ENCODE measurements at places on chromosomes 13 and 19.
A peak's percentile ranks its signal among the peaks of the same experiment; 100 is the strongest.

DNA sequence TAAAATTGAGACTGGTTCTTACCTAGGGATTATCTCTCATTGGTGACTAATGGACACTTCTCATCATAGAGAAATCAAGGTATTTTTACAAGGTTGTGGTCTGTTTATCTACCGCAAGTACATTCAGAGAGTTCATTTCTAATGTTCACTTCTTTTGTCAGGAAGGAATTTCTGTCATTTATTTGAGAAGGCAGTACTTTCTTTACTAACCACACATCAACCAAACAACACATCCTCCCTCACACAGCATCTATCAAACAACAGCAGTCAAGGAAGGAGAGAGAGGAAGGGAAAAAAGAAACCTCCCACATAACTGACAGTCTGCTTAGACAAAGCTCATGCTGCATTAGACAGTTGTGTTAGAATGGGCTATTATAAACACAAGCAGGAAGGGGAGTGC is 182.3 kb upstream of the KLF12 start:
- H3K27me3 ChIP-seq: no peaks in the 10 kb centered on the region
- H3K4me1 ChIP-seq: no peaks in the 10 kb centered on the region
- no peak overlapping the region for H3K27ac ChIP-seq
- no peak for DNase-seq
- no peak overlapping the region for H3K4me3 ChIP-seq
- no peaks in the 10 kb centered on the region for H3K36me3 ChIP-seq

DNA sequence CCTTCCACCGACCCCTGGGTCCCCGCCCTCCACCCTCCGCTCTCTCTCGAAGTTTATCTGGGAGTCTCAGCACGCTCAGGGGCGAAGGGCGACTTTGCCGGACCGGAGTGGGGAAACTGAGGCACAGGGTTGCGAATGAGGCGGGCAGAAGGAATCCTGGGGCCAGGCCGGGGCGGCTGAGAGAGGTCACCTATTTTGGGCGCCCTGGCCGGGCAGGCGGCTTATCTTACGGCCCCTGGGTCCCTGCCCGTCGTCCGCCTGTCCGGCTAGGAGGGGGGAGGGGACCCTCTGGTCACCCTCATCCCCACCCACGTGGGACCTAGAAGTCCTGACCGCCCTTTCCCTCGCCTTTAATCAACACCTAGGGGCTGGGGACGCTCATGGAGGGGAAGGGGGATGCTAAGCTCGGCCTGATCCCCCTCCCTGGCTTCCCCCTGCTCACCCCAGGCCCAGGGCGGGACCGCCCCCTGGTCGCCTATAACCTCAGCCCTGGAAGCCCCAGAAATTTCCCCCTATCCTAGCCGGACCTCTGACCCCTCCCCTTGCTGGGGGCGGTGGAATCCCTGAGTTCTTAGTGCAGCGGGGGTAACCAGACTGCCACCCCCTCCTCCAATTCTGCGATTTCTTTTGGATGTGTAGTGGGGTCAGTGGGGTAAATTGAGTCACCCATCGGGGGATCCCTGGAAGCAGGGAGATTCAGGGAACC is 556 bp downstream of the TRIP10 start:
- H3K27me3 ChIP-seq: no peaks in the 10 kb centered on the region
- peak overlapping the region; percentile 84 for H3K4me3 ChIP-seq
- H3K4me1 ChIP-seq: peaks cover 86% of the 10 kb centered on the region
- no peak for DNase-seq

DNA sequence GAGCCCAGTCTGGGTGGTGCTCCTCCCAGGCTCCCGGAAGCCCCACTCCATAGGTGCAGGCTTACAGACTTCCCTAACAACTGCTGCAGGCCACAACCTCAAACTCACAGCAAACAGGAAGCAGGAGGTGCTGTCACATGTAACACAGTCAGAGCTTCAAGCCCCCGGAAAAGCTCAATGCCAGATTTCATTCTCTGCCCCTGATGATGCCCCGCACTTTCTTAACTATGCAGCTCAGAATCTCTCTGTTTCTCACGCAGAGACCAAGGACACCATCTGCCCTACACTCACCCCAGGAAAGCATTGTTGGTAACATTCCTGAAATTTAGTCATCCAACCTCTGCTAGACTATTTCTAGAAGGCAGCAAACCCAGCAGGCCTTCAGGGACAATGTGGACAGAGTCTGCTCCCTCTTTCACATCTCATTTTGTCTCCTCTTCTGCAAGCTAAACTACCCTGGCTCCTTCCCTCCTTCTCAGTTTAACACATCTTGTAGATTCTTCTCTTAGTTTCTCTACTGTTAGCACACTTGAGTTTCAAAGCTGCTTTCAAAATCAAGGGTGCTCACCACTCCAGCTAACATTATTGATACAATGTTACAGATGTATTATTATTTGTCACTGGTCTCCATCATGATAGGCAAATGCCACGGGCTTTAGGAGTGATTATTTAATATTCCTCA is 162.5 kb downstream of the KCTD12 start:
- peaks cover 20% of the 10 kb centered on the region for H3K4me1 ChIP-seq
- H3K27me3 ChIP-seq: no peaks in the 10 kb centered on the region
- peak; percentile 69 for DNase-seq
- peak overlapping the region; percentile 11 for H3K27ac ChIP-seq

GRCh38 chr13:85486663-85487062 is 312.6 kb downstream of the SLITRK6 start:
- H3K27ac ChIP-seq: no peak overlapping the region
- H3K4me3 ChIP-seq: no peak overlapping the region
- DNase-seq: no peak
- H3K4me1 ChIP-seq: no peaks in the 10 kb centered on the region
- no peaks in the 10 kb centered on the region for H3K27me3 ChIP-seq
- H3K36me3 ChIP-seq: no peaks in the 10 kb centered on the region

DNA sequence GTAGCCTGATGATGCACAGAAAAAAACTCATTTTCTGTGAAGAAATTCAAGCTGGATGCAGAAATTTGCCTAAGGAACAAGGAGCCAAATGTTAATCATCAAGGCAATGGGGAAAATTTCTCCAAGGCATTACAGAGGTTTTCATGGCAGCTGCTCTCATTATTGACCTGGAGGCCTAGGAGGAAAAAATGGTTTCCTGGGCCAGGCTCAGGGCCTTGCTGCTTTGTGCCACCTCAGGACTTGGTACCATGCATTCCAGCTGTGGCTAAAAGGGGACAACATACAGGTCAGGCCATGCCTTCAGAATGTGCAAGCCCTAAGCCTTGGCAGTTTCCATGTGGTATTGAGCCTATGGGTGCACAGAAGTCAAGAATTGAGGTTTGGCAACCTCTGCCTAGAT is 1320.1 kb upstream of the MIR17HG start:
- H3K4me1 ChIP-seq: no peaks in the 10 kb centered on the region
- no peaks in the 10 kb centered on the region for H3K27me3 ChIP-seq
- no peak overlapping the region for H3K27ac ChIP-seq
- H3K4me3 ChIP-seq: no peak overlapping the region

- H3K4me1 ChIP-seq: no peaks in the 10 kb centered on the region
- H3K4me3 ChIP-seq: no peak overlapping the region
- no peak overlapping the region for H3K27ac ChIP-seq
- no peaks in the 10 kb centered on the region for H3K27me3 ChIP-seq
- no peaks in the 10 kb centered on the region for H3K36me3 ChIP-seq
These were observed 118.1 kb downstream of the TNFRSF19 start for GRCh38 chr13:23688336-23688735.

GRCh38 chr19:5719274-5719960 is 529 bp downstream of the LONP1 start:
- H3K36me3 ChIP-seq: no peaks in the 10 kb centered on the region
- peak overlapping the region; percentile 100 for H3K4me3 ChIP-seq
- H3K27ac ChIP-seq: peak overlapping the region; percentile 90
- H3K27me3 ChIP-seq: no peaks in the 10 kb centered on the region
- H3K4me1 ChIP-seq: peaks cover 22% of the 10 kb centered on the region
- no peak for DNase-seq

- peak overlapping the region; percentile 77 for H3K27ac ChIP-seq
- no peaks in the 10 kb centered on the region for H3K36me3 ChIP-seq
- DNase-seq: no peak
- no peaks in the 10 kb centered on the region for H3K27me3 ChIP-seq
- peaks cover 93% of the 10 kb centered on the region for H3K4me1 ChIP-seq
These were observed 40.0 kb upstream of the ISYNA1 start for GRCh38 chr19:18477974-18478373.

- H3K27me3 ChIP-seq: no peaks in the 10 kb centered on the region
- peaks cover 15% of the 10 kb centered on the region for H3K4me1 ChIP-seq
- DNase-seq: no peak
- H3K27ac ChIP-seq: no peak overlapping the region
These were observed 60.8 kb downstream of the ALOX5AP start for GRCh38 chr13:30796132-30796572.

GRCh38 chr13:23608701-23609413 is 38.6 kb downstream of the TNFRSF19 start:
- H3K4me3 ChIP-seq: peak overlapping the region; percentile 10
- H3K27ac ChIP-seq: peak overlapping the region; percentile 29
- H3K4me1 ChIP-seq: peaks cover 41% of the 10 kb centered on the region
- no peaks in the 10 kb centered on the region for H3K36me3 ChIP-seq

DNA sequence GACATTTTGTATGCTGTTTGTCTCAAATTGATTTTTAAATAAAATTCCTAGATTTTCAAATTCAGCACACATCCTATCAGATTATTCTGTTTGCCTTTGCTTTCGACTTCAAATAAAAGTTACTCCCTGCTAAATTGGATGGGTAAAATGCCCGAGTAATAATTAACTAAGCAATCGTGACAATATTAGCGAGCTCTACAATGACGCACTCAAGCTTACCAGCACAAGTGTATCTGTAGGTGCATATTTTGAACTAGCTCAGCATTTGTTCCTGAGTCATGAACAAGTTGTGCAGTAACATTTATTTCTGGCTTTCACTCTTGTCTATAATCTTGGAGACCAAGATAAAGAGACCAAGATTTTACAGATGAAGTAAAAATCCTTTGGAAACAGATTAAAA is 113.4 kb downstream of the UBL3 start:
- no peak overlapping the region for H3K4me3 ChIP-seq
- no peaks in the 10 kb centered on the region for H3K27me3 ChIP-seq
- no peak for DNase-seq
- no peaks in the 10 kb centered on the region for H3K4me1 ChIP-seq

DNA sequence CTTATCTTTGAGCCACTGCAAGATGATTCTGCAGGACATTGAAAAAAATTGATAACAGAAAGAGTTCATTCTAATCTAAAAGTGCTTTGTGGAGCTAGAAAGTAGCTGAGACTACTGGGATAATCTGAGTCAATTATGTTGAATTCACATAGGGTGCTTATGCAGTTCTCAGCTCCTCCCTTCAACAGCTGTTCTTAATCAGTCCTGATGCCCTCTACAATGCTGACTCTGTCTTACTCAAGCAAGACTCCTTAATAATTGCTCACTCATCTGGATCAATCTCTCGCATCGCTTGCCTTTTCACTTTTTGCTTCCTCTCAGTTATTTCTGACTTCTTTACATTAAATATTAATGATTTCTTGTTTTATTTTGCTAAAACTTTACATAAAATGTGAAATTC is 182.1 kb downstream of the PCDH17 start:
- no peak overlapping the region for H3K4me3 ChIP-seq
- no peaks in the 10 kb centered on the region for H3K27me3 ChIP-seq
- no peaks in the 10 kb centered on the region for H3K4me1 ChIP-seq
- H3K27ac ChIP-seq: no peak overlapping the region
- DNase-seq: no peak

GRCh38 chr13:111429064-111429558 is 108.7 kb downstream of the TEX29 start:
- no peak overlapping the region for H3K4me3 ChIP-seq
- H3K27ac ChIP-seq: no peak overlapping the region

GRCh38 chr19:33470686-33471085 is 50.9 kb downstream of the PEPD start:
- H3K27me3 ChIP-seq: no peaks in the 10 kb centered on the region
- H3K4me1 ChIP-seq: no peaks in the 10 kb centered on the region
- DNase-seq: no peak
- no peak overlapping the region for H3K27ac ChIP-seq
- no peak overlapping the region for H3K4me3 ChIP-seq
- H3K36me3 ChIP-seq: peaks cover 7% of the 10 kb centered on the region

DNA sequence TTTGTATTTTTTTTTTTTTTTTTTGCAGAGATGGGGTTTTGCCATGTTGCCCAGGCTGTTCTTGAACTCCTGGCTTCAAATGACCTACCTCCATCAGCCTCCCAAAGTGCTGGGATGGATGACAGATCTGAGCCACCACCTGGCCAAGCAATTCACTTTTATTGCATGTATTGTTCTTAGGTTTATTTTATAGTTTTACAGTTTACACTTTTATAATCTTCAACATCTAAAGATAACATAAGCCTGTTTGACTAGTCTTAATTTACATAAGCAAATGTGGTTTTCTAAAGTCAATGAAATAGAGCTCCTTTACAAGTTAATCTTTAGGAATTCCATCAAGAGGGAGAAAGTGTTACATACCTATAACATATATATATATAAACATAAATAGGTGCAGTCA is 9.5 kb upstream of the MPV17L2 start:
- H3K4me1 ChIP-seq: no peaks in the 10 kb centered on the region
- DNase-seq: no peak
- no peaks in the 10 kb centered on the region for H3K36me3 ChIP-seq
- no peak overlapping the region for H3K4me3 ChIP-seq

- H3K4me1 ChIP-seq: peaks cover 3% of the 10 kb centered on the region
- no peak for DNase-seq
- no peak overlapping the region for H3K4me3 ChIP-seq
- no peaks in the 10 kb centered on the region for H3K27me3 ChIP-seq
- H3K27ac ChIP-seq: no peak overlapping the region
These were observed 4.6 kb upstream of the FAM32A start for GRCh38 chr19:16180611-16181010.

- H3K4me1 ChIP-seq: no peaks in the 10 kb centered on the region
- no peak overlapping the region for H3K27ac ChIP-seq
- no peaks in the 10 kb centered on the region for H3K36me3 ChIP-seq
- no peak overlapping the region for H3K4me3 ChIP-seq
- no peak for DNase-seq
- no peaks in the 10 kb centered on the region for H3K27me3 ChIP-seq
These were observed 17.4 kb upstream of the IPO5 start for GRCh38 chr13:97936036-97936435.

- no peak for DNase-seq
- no peak overlapping the region for H3K27ac ChIP-seq
- H3K27me3 ChIP-seq: no peaks in the 10 kb centered on the region
- no peaks in the 10 kb centered on the region for H3K4me1 ChIP-seq
These were observed 45.6 kb downstream of the SERPINE3 start for GRCh38 chr13:51385114-51385513.

DNA sequence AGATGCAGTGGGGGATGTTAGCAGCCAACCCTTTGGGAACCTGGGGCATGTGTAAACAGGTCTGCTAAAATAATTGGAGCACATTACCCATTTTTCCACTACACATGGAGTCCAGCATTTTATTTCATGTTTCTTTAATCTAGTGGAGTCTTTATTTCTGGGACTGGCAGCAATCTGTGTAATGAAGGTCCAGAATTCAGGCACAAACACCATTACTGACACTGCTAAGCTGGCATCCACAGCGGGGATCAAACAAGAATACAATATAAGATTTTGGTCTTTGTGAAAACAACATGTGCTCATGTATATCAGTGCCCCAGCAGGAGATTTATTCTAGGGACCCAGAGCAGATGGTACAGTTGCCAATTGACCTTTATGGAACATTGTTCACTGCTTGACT is 1587.0 kb upstream of the PRR20A start:
- H3K4me1 ChIP-seq: no peaks in the 10 kb centered on the region
- no peaks in the 10 kb centered on the region for H3K36me3 ChIP-seq
- H3K27me3 ChIP-seq: no peaks in the 10 kb centered on the region
- no peak overlapping the region for H3K27ac ChIP-seq
